ENCODE measurements at places on chromosomes 16 and 17.
A peak's percentile ranks its signal among the peaks of the same experiment; 100 is the strongest.

GRCh38 chr17:81923302-81924260, 4.0 kb downstream of the MAFG start:
- peak; percentile 75 for DNase-seq

- peak; percentile 76 for DNase-seq
These were observed 34.1 kb downstream of the HIC1 start for GRCh38 chr17:2089021-2089422.

DNA sequence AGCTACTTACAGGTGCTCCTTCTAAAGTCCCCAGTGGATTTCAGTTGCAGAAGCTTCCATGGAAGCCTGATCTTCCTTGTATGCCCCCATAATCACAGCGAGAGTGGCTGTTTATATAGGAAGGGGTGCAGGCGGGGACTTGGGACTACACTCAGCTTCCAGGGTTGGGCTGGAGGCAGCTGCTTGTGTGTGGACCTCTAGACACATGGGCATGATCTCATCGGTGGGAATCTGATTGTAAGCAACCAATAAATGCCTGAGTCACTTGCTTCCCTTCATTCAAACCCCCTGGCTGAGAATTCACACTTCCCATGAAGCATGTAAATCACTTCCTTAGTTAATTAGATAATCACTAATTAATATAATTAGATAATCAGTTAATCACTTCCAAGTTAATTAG, 1.0 kb upstream of the KRT20 start:
- DNase-seq: no peak

DNA sequence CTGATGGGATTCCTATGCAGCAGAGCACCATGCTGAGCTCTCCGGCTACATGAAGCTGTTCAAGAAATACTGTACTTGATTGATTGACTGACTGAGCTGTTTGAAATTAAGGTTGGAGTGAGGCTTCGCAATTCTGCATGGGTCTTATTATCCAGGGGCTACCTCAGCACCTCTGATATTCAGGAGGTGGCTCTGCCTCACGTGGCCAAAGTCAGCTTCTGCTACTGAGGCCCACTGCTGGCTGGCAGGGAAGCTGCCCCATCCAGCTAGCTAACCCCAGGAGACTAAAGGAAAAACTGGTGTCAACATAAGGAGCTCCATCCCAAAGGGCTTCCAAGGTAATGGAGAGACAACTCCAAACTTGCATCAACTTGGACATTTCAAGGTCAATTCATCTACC, 66.2 kb upstream of the TRAP1 start:
- no peak for DNase-seq

DNA sequence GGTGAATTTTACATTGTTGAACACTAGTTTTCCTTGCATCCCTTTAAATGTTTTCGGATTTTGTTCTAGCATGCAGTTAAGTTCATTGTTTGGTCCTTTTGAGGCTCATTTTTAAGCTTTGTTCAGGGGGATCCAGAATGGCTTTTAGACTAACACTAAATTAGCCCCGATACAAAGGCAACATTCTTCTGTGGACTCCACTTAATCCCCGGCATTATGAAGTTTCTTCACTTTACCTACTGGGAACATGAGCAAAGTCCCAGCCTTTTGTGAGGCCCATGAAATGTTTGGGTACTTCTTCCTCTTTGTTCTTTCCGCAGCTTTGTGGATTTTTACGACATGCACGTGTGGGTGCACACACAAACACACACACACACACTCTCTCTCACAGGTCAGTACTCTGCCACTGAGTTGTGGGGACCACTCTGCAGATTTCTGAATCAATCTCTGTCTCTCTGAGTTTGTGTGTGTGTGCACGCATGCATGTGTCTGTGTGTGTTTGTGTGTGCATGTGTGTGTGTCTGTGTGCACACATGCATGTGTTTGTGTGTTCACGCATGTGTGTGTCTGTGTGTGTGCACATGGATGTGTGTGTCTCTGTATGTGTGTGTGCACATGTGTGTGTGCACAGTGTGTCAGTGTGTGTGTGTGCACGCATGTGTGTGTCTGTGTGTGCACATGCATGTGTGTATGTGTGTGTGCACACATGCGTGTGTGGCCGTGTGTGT, 240.4 kb upstream of the TNRC6C start:
- no peak for DNase-seq

GRCh38 chr16:20023190-20023589, 50.5 kb downstream of the GPR139 start:
- peak; percentile 6 for DNase-seq

DNA sequence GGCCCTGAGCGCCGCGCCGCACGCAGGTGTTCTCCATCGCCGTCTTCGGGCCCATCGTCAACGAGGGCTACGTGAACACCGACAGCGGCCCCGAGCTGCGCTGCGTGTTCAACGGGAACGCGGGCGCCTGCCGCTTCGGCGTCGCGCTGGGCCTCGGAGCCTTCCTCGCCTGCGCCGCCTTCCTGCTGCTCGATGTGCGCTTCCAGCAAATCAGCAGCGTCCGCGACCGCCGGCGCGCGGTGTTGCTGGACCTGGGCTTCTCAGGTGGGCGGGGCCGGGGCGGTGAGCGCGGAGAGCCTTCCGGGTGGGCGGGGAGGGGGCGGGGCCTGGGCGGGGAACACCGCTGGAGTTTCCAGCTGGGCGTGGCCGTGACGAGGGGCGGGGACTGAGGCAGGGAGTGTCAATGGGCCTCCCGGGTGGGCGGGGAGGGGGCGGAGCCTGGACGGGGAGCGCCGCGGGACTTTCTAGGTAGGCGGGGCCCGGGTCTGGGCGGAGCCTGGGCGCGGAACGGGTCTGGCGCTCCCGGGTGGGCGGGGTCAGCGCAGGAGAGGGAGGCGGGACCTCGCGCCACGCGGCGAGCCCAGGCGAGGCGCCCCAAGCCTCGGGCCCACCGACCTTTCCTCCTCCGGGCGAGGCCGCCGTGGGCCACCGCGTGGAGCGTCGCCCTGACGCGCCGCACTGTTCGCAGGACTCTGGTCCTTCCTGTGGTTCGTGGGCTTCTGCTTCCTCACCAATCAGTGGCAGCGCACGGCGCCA, 2.4 kb downstream of the SYNGR3 start:
- DNase-seq: peak; percentile 91

- DNase-seq: no peak
These were observed at the start of gene OR3A2 for GRCh38 chr17:3385869-3386816. Gene OR3A2 (minus strand): TSS chr17:3386308.

DNA sequence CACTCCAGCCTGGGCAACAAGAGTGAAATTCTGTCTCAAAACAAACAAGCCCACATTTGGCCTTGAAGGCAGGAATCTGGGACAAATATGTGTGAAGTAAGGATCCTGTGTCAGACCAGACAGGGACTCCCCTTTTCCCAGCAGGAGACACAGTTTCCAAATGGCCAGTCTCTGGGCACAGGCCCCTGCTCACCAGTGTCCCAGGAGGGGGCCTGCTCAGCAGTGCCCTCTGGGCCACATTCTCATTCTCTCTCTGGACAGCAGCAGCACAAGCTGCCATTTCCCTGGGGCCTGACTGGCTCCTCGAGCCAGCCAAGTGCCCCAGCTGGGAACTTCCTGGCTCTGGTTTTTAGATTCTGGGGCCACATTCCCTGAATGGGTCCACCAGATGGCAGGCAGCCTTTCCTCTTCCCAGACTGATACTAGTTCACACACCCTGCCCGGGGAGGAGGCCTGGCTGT, 11.7 kb upstream of the MNT start:
- DNase-seq: peak; percentile 54

GRCh38 chr17:2710803-2711607, 559 bp downstream of the CLUH start:
- no peak for DNase-seq

DNA sequence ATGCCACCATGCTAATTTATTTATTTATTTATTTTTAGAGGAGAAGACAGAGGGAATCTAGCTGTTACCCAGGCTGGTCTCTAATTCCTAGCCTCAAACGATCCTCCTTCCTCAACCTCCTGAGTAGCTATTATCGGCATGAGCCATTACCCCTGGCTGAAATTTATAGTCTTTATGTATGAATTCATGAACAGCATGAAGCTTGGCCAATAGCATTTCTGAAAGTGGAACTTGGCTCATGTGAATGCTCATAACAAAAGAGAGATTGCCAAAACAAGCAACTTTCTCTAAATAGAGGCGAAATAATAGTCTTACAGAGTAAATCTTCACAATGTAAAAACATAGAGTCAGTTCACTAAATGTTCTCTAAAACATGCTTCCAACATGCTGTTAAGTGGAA, 30.1 kb upstream of the SMURF2 start:
- DNase-seq: no peak

DNA sequence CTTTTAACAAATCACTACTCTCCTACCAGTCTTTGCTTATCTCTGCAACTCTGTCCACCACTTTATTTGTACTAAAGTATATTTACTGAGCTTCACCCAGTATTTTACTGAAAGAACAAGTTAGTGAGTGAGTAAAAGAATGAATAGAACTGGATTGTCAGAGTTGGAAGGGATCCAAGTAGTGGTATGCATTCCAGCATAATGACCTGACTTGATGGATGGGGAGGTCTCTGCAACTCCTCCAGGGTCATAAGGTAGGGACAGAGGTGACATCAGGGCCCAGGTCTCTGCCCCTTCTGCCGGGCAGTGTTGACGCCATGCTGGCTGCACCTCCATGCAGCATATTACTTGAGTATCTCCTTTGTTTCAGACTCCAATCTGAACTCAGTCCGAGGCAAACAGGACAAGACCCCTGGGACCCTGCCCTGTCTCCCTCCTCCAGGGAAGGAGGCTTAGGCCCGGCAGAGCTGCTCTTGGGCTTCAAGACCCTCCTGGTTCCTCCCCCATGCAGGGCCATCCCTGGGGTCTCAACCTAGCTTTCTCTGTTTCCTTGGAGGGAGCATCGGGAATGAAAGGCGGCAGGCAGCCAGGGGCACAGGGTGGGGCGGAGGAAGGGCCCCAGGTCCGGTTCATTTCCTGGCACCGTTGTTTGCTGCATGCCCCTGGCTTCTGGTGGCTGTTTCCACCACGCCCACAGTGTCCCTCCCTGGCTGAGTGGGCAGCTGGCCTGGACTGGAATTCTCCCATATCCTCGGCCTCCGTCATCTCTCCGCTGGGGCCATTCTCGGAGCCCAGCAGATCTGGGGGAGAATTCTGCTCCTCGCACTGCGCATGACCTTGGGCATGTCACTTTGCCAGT, 12.4 kb upstream of the ITGA3 start:
- DNase-seq: no peak

GRCh38 chr17:65638221-65638975, 77.0 kb upstream of the AXIN2 start:
- peak; percentile 5 for DNase-seq

DNA sequence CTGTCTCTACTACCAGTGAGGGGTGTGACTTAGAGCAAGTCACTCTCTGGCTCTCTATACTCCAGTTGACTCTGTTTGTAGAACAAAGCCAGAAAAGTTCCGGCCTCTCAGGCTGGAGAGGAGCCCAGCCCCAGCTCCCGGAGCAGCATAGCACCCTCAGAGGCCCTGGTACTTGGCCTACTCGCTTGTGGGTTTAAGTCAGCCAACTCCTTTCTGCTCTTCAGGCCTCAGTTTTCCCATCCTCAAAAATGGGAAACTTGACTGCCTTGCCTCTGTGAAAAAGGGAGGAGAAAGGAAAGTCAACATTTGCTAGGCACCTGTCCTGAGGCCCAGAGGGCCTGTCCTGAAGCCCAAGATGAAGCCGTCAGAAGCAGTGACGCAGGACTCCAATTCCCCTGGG, 1.1 kb downstream of the CHST6 start:
- no peak for DNase-seq

DNA sequence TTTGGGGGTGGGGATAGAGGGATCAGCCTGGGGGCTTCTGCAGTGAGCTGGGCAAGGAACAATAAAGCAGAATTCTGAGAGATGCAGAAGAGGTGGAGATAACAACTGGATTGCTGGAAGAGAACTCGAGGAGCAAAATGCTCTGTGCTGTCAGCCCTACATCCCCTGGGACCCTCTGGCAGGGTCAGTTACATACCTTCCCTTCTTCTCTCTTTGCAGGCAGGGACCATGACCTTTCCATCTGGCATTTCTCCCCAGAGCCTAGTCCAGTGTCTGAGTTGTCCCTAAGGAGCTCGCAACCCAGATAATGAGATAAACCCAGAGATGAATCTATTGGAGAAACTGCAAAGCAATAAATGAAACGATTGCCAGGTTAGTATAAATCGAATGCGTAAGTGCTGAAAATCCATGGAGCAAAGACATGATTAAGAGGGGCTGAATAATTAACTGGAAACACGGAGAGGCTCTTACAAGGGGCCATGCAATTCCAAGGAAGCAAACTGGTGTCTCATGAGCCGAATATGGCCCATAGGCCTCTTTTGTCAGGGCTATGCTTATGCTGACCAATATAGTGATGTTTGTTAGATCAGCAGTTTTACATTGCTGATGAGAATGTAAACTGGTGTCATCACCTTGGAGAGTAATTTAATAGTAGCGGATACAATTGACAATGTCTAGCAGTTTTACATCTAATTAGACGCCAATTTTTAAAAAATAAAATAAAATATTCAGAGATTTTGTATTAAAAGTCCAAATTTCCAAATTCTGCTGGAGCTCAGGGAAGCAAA, 129.4 kb upstream of the IRX5 start:
- no peak for DNase-seq

- peak; percentile 58 for DNase-seq
These were observed 453.3 kb downstream of the KCNJ2 start for GRCh38 chr17:70622368-70623260.

GRCh38 chr17:8153525-8153956, 1.3 kb upstream of the PER1 start:
- DNase-seq: peak; percentile 97

DNA sequence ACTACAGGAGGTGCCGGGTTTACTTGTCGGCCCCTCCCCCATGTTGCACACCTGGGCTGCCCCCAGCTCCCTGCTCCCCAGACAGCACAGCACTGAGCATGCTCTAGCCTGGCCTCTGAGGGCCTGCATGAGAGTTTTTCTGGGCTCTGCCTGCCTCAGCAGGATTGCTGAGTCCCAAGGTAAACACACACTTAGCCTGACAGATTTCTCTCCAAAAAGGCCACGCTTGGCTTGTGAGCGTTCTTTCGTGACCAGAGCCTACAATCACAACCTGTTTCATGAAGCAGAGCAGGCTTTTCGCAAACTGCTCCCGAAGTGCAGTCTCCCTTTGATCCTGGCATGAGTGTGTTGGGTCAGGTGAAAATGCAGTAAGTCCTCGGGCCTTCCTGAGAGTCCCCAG, 9.8 kb upstream of the CD300E start:
- no peak for DNase-seq

GRCh38 chr16:28586466-28586865, 10.4 kb downstream of the SULT1A2 start:
- no peak for DNase-seq

DNA sequence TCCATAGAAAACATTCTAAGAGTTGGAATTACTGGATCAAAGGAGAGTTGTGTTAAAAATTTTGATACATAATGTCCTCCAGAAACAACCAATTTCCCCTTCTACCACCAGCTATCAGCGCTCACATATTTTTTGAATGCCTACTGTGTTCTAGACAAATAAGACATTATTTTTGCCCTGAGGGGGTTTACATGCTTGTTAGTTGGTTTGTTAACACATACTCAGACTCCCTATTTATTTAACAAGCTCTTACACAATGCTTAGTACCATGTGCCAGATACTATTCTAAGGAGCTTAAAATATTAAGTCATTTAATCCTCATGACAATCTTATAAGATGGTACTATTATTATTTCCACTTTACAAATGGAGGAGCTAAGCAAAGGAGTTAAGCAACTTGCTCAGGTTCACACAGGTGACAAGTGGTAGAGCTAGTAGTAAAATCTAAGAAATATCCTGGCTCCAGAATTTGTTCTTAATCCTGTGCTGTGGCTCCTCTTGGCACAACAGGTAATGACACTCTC, 194.2 kb downstream of the UTP18 start:
- no peak for DNase-seq

GRCh38 chr17:4365628-4366326, 698 bp downstream of the UBE2G1 start:
- peak; percentile 16 for DNase-seq
